ENCODE measurements at places on chromosomes 4 and X. TPM values are rescaled to one million over a fixed set of nuclear protein-coding genes. Genes with fewer than 3 reads are reported as not detected.

The FDCSP gene
- not detected for total RNA-seq

- no peak for DNase-seq
Measured at GRCh38 chr4:109215506-109215905, 87.0 kb downstream of the COL25A1 start.

DNA sequence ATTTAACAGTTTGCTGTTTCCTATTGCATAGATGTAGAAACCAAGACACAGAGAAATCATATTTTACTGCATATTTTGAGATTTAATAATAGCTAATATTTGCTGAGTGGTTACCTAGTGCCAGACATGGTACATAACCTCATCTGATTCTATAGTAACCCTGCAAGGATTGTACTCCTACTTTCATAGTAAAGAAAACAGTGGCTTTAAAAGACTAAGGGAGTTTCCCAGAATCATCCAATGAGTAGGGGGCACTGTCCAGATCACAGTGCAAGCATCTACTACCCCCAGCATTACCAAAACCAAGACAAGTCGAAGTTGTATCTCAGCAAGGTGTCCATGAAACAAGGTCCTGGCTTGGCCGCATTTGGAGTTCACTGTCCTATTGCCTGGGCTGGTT, 224.5 kb upstream of the TENM3 start:
- DNase-seq: no peak

DNA sequence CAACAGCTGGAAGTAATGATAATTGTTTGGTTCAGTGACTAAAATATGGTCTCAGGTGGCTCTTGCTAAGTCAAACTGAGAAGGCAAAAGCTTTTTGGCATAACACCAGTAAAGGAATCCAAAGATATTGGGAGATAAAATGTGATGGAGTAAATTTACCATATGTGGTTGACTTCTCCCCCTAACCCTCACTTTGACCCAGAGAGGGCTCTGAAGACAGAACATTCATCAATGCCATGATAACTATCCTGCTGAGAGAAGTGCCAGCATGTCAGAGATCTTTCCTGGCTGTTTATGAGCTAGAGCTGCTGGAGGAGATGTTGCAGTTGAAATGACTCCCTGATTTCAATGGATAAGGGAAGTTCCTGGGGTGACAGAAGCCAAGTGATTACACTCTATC, 213.4 kb downstream of the SPCS3 start:
- no peak for DNase-seq

DNA sequence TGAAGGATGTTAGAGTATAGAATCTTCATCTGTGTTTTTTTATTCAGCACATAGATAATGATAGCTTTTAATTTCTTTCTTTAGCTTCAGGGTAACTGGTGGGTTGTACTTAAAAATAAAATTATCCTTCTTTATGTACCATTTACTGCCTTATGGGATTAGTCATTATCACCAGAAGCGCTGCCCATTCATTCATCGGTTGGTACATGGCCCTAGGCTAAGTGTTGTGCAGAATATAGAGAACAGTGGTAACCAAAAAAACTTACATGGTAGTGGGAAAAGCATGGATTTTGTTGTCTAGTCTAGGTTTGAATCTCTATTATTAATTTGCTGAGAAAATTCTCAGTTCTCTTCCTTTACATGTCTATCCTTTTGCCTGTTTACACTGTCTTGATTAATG, 43.5 kb upstream of the PDE5A start:
- no peak for DNase-seq

- DNase-seq: no peak
Measured at GRCh38 chr4:123826896-123827295, 430.3 kb downstream of the SPRY1 start.

DNA sequence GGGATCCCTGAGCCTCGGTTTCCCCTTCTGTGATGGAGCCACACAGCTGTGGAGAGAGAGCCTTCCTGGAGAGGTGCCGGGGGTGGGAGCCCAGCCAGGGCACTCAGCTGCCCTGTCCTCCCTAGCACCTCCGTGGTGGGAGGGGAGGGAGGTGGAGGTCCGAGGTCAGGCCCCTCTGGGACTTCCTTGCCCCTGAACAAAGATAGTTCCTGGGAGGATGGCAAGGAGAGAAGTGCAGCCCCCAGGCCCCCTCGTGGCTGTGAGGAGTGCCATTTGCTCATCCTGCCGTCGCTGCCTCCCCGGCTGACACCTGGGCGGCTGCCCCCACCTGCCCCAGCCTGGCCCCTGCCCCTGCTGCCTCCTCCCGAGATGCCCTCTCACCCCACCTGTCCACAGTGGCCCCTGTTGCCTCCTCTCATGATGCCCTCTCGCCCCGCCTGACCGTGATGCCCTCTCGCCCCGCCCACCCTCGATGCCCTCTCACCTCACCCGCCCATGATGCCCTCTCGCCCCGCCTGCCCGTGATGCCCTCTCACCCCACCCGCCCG, 12.7 kb downstream of the DOK7 start:
- DNase-seq: no peak

- DNase-seq: no peak
Measured at GRCh38 chr4:152719801-152720556, 40.2 kb upstream of the TMEM154 start.

The PCYT1B gene
- not detected for total RNA-seq

DNA sequence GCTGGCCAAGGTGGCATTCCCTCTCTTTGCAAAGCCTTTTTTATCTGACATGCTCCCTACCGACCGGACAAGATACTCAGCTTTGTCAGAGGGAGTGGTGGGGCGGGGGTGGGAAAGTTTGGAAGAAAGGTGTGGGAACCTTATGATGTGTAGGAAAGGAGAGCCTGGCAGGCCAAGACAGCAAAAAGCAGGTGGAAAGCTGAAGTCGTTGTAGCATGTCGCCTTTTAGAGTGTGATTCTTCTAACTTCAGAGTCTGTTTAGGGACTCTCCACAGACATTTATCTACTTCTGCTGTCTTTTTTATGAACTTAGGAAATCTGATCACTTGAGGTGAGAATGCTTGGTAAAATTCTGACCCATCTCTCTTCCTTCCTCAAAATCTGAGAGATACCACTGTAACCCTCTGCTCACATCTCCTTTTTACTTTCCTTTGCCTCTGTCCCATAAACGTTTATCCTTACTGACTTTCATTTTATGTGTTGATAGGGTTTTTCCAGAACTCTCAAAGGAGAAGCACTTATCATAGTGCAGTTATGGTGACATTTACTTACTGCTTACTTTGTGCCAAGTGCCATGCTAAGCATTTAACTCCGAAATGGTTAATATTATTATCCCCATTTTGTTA, 8.2 kb upstream of the RUFY3 start:
- DNase-seq: no peak

- no peak for DNase-seq
Measured at GRCh38 chr4:146842876-146843275, 102.8 kb downstream of the TTC29 start.

The TKTL1 gene
- total RNA-seq: not detected

GRCh38 chr4:150242820-150243458, 164.7 kb downstream of the DCLK2 start:
- DNase-seq: no peak

DNA sequence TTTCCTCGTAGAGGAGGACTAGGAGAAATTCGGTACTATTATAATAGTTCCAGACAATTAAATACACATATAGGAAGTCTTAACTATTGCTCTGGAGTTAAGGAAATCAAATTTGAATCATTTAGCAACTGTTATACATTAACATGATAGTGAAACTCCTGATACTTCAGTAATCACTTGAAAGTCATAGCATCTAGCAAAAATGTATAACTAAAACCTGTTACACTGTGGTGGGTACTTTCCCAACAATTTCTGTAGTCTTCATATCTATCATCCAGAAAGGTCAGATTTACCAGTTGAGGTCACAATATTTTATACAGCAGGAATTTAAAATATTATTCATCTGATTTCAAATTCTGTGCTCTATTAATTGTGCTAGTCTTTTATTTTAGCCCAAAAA, 669.6 kb upstream of the PCDH10 start:
- DNase-seq: no peak

DNA sequence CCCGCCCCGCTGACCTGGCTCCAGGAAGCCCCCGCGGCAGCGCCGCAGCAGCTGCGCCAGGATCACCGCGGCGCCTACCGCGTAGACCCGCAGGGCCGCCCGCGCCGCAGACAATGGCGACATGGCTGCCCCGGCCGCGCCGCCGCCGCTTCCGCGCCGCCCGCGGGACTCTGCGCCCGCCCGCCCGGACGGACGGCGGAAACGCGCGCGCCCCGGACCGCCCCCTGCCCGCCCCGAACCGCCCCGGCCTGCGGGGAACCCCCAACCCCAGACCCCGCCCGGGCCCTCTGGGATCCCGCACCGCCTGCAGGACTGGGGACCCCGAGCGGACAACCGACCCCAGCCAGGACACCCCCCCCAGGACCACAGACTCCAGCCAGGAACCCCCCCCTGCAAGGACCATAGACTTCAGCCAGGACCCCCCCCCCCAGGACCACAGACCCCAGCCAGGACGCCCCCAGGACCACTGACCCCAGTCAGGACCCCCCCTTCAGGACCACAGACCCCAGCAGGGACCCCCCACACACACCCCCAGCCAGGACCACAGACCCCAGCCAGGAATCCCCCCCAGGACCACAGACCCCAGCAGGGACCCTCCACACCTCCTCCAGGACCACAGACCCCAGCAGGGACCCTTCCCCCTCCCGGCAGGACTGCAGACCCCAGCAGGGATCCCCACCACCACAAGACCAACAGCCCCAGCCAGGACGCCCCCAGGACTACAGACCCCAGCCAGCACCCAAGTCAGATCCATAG, at the start of the genes DHRSX and ZBED1:
Gene DHRSX (minus strand): TSS at position 174 of the 756 bp plus-strand sequence. CDS start 51 bp downstream, at position 123.
Gene ZBED1 (minus strand): TSS at position 174 of the 756 bp plus-strand sequence. CDS start 10,257 bp downstream, outside the sequence.
- no peak for DNase-seq

GRCh38 chr4:42711496-42711895, 54.6 kb upstream of the ATP8A1 start:
- no peak for DNase-seq

DNA sequence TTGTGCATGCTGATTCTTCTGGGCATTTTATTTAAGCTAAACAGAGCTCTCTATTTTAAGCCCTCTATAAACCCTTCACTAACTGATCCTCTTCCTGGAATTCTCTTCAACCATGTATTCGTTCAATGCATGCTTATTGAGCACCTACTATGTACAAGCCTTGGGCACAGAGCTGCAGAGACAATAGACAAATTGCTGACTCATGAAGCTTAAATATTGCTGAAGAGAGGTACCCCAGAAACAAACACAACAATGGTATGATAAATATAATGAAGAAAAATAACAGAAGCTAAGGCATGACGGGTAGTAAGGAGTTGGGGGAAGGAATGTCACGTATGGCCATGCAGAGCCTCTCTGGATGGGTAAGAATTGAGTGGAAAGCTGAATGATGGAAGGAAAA, 222.2 kb downstream of the PPARGC1A start:
- DNase-seq: no peak

The MAGEB17 gene
- not detected for total RNA-seq

GRCh38 chrX:153948002-153948466, 3.6 kb upstream of the RENBP start:
- no peak for DNase-seq

The AMOT gene
- total RNA-seq: 9.8 TPM

DNA sequence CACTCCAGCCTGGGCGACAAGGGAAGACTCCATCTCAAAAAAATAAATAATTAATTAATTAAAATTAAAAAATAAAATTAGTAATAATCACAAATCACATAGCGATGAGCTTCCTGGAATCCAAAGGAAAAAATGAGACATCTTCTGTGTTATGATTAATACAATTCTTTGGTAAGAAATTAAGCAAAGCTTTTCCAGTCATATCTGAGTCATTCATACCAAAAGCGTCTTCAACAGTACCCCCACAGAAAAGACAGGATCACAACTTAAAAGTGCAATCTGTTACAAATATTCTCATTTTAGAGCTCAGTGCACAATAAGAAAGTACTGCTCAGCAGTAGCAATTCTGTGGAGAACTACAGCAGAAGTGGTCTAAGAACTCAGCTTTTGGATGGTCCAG, 168.5 kb upstream of the MXRA5 start:
- no peak for DNase-seq

- DNase-seq: no peak
Measured at GRCh38 chr4:100062921-100063320, 112.8 kb upstream of the H2AZ1 start.

DNA sequence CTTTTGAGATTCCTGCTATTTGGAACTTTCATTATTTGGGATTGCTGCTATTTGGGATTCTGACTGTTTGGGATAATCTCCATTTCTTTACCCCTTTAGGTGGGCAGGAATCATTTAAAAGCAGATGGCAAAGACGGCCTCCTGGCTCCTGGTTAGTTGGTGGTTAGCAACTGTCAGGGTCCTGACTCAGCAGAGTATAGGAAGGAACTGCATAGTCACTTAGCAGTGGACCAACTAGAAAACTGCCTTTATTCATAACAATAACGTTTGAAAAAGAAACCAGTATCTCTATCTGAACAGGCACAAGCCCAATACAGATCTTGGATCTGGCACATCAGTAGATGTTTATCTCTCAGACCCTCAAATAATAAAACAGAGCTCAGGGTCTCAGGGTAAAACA, 469.7 kb upstream of the FGF16 start:
- no peak for DNase-seq

The NOX1 gene
- not detected for total RNA-seq

DNA sequence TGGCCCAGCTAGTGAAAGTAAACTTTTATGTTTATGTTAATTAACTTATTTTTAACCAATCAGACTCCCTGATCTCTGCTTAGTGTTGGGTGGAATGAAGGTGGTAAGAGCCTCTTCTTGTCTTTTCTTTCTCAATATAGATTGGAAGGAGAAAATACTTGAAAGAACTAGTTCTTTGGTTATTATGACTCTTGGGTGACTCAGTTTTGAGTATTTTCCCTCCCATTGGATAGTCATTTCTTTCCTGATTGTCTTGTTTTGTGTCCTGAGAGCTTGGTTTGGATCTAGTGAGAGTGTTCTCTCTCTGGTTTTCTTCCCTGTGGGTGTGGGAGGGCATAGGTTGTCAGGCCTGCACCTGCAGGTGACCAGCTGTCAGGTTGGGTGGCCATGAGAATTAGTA, 172.0 kb upstream of the GLRA2 start:
- no peak for DNase-seq

DNA sequence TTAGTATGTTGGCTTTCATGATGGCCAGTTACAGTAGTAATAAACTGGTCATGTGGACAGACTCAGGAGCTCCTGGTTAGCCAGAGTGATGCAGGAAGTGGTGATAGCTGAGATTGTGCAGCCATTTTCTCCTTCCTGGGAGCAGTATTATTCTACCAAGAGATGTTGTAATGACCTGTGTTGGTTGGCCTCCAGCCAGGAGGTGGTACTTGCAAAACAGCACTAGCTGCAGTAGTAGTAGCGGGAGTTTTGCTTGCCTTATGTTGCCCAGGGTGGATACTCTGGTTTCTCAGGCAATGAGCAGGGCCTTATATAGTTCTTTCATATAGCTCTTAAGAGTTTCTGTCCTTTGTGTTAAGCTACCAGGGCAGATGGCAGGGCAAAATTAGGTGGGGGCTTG, 998.8 kb downstream of the GLUD2 start:
- DNase-seq: no peak

DNA sequence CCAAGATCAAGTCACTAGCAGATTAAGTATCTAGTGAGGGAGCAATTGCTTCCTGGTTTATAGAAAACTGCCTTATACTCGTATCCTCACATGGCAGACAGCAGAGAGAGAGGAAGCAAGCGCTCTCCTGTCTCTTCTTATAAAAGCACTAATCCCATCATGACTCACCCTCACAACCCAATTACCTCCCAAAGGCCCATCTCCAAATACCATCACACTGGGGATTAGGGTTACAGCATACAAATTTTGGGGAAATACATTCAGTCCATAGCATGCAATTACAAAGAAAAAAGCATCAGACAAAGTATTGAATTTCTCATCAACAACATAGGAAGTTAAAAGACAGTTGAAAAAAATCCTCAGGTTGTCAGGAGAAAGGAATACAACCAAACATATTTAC, 292.6 kb downstream of the IQCM start:
- no peak for DNase-seq

All from vagina (tissue), 2 donors.